Muscle of leg (tissue), 16 donors: ENCODE measurements at places on chromosomes 2 and 18. TPM values are rescaled to one million over a fixed set of nuclear protein-coding genes. Genes with fewer than 3 reads are reported as not detected.

GRCh38 chr18:21180588-21180987, 61.4 kb upstream of the GREB1L start:
- H3K4me1 ChIP-seq = no peaks in the 10 kb centered on the region
- H3K4me3 ChIP-seq = no peak overlapping the region
- DNase-seq = no peak
- no peaks in the 10 kb centered on the region for H3K36me3 ChIP-seq

DNA sequence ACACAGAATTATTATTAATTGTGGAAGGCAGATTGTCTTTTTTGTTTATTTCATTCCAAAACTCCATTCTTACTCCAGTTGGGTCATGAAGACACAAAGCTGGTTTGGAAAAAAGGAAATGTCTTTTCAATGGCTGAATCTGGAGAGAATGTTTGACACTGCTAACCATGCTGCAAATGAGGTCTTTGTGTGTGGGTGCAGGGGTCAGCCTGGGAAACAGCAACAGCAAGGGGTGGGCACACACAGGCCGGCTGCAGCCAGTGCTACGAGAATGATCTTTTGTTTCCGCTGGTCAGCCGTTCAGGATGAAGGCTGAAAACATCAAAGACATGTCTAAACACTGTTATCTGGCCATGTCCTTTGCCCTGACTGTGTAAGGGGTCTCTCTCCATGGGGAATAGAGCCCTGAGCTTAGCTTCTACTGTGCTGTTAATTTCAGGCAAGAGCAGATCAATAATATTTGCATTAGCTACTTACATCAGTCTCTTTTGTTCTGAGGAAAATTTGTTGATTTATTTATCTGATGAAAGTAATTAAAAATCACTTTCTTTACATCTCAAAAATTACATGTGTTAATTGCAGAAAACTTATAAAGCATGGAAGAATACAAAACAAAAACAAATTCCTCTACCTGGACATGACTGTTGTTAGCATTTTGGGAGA, 33.3 kb upstream of the E2F6 start:
- DNase-seq = no peak
- no peaks in the 10 kb centered on the region for H3K36me3 ChIP-seq
- H3K27ac ChIP-seq = no peak overlapping the region
- H3K27me3 ChIP-seq = no peaks in the 10 kb centered on the region
- H3K4me1 ChIP-seq = peaks cover 14% of the 10 kb centered on the region

DNA sequence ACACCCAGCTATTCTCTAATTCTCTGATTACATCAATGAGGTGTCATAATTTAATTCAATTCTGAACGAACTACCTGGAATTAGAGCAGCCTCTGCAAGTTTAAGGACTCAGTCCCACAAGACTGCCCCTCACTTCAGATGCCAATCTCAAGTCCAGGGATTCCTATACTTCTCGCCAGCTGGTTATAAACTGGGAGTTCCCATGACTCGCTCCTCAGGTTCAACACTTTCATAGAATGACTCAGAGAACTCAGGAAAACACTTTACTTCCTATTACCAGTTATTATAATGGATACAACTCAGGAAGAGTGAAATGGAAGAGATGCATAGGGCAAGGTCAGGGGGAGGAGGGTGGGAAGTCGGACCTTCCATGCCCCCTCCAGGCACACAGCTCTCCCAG, 112.3 kb upstream of the ATP5MC3 start:
- H3K36me3 ChIP-seq = no peaks in the 10 kb centered on the region
- H3K27ac ChIP-seq = no peak overlapping the region
- H3K4me3 ChIP-seq = no peak overlapping the region
- H3K4me1 ChIP-seq = no peaks in the 10 kb centered on the region

The TNFRSF11A gene
- 2.0 TPM for total RNA-seq

The NCKAP5 gene
- 4.7 TPM for total RNA-seq

The SCN3A gene
- total RNA-seq = 0.35 TPM

- no peak for DNase-seq
- no peak overlapping the region for H3K4me3 ChIP-seq
- no peaks in the 10 kb centered on the region for H3K36me3 ChIP-seq
- no peaks in the 10 kb centered on the region for H3K4me1 ChIP-seq
- no peaks in the 10 kb centered on the region for H3K27me3 ChIP-seq
Observed at GRCh38 chr2:57908736-57909161, 137.9 kb upstream of the VRK2 start.

DNA sequence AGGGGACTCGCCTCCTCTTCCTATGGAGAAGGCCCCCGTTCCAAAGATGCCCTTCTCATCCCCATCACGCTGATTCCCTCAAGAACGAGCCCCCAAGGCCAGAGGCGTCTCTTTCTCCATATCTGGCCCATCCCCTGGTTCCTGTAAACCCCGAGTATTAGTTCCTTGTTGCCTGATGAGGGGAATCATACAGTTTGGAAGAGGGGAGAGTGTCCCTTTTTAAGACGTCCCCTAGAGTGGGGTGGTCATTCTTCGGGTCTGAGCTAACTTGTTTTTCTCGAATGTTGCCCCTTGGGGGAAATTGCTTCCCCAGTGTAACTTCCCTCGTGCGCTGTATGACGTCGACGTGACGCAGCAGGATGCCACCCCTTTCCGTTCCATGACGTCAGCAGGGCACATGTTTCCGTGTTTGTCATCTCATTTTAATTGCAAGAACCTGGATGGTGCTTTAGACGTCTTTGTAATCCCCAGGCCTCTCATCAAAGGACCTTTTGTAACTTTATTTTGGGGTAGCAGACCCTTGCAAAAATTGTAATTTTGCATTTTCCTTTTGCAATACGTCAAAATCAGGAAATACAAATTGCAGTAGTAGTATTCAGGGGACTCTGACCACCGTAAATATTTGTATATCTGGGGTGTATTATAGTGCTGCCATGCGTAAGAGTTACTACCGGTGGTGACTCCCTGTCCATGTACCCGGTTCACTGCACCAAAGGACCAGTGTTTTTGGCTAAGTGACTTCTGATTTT, 569 bp downstream of the BABAM2 start:
- H3K27me3 ChIP-seq = no peaks in the 10 kb centered on the region
- peaks cover under 1% of the 10 kb centered on the region for H3K36me3 ChIP-seq

The ABCB11 gene
- 0.04 TPM for total RNA-seq

GRCh38 chr2:47616506-47616905, 166.4 kb upstream of the MSH6 start:
- no peaks in the 10 kb centered on the region for H3K36me3 ChIP-seq
- H3K4me3 ChIP-seq = no peak overlapping the region
- no peaks in the 10 kb centered on the region for H3K27me3 ChIP-seq
- H3K27ac ChIP-seq = no peak overlapping the region

The FAP gene
- total RNA-seq = 89.1 TPM

DNA sequence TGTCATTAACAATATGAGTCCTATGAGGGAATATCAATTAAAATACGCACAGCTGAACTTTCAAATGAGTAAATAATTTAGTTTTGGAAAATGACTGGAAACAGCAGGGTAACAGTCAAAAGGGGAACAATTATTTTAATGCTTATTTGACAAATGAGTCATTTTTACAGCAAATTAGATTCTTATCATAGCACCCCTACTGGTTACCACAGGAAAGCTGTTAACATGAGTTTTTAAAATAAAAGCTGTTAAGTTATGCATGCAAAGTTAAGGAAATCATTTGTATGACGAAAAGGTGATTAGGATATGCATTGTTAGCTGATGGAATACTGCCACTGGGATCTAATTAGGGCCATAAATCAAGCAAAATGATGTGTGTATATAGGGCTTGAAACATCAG, 435.1 kb upstream of the MEIS1 start:
- no peaks in the 10 kb centered on the region for H3K4me1 ChIP-seq
- no peaks in the 10 kb centered on the region for H3K36me3 ChIP-seq
- H3K27me3 ChIP-seq = no peaks in the 10 kb centered on the region
- no peak overlapping the region for H3K4me3 ChIP-seq
- no peak for DNase-seq

GRCh38 chr2:9596621-9597311, 34.0 kb downstream of the YWHAQ start:
- peaks cover 25% of the 10 kb centered on the region for H3K36me3 ChIP-seq
- H3K4me1 ChIP-seq = peaks cover 3% of the 10 kb centered on the region
- no peak for DNase-seq
- no peak overlapping the region for H3K27ac ChIP-seq
- H3K4me3 ChIP-seq = no peak overlapping the region
- no peaks in the 10 kb centered on the region for H3K27me3 ChIP-seq

- H3K27me3 ChIP-seq = no peaks in the 10 kb centered on the region
Observed at GRCh38 chr2:241156971-241157441, 6.7 kb downstream of the PPP1R7 start.

GRCh38 chr2:232866104-232866503, 4.0 kb upstream of the SNORC start:
- H3K27ac ChIP-seq = no peak overlapping the region
- H3K27me3 ChIP-seq = no peaks in the 10 kb centered on the region
- no peak overlapping the region for H3K4me3 ChIP-seq
- no peak for DNase-seq

GRCh38 chr2:181891966-181892798, 652 bp downstream of the ITPRID2 start:
- H3K4me1 ChIP-seq = no peaks in the 10 kb centered on the region
- no peaks in the 10 kb centered on the region for H3K27me3 ChIP-seq
- no peaks in the 10 kb centered on the region for H3K36me3 ChIP-seq
- H3K4me3 ChIP-seq = peak overlapping the region; percentile 91

DNA sequence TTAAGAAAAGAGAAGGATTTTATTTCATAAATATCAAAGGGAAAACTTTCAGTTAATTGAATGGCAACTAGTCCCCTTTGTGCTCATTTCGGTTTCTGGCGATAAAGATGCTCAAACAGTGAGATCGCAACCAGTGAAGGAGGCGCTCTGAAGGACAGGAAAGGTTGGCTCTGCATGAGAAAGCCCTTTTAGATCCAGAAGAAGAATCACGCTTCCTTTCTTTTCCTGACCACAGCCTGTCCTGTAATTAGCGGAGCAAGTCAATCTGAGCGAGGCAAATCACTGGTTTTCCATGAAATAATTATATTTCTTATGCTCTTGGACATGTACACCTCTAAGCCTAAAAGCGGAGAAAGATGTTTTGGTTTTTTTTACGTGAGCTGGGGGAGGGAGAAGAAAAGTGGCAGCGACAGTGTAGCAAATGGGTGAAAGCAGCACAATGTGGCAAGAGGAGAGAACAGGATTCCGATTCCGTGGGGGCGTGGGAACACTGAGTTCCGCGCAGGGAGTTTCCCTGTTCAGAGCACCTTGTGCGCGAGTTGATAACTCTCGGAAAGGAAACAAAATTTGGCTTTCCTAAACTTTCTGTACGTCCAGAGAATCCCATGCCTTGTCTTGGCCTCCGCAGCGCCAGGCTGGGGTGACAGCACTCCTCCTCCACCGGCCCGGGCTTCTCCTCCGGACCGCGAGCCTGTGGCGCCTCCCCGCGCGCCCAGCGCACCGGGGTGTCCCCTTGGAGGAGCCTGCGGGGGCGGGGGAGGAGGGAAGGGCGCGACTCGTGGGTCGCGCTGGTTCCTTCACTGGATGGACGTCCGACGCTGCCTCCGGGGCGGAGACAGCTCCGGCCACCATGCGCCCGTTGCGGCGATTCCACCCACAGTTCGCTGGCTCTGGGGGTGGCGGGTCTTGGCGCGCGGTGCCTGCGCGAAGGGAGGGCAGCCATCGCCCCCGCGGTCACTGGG, 620 bp upstream of the SLC9A2 start:
- peaks cover 36% of the 10 kb centered on the region for H3K27me3 ChIP-seq
- DNase-seq = peak; percentile 36
- H3K36me3 ChIP-seq = no peaks in the 10 kb centered on the region
- no peak overlapping the region for H3K27ac ChIP-seq
- H3K4me1 ChIP-seq = peaks cover 15% of the 10 kb centered on the region

GRCh38 chr2:120180066-120180465, 43.1 kb downstream of the TMEM185B start:
- H3K4me1 ChIP-seq = no peaks in the 10 kb centered on the region
- no peak overlapping the region for H3K27ac ChIP-seq
- no peak for DNase-seq
- H3K36me3 ChIP-seq = peaks cover 15% of the 10 kb centered on the region

- H3K36me3 ChIP-seq = no peaks in the 10 kb centered on the region
- H3K4me3 ChIP-seq = no peak overlapping the region
- peak; percentile 73 for DNase-seq
Observed at GRCh38 chr2:223041527-223042109, 10.4 kb upstream of the KCNE4 start.

The C2orf80 gene
- total RNA-seq = not detected

The IGFBP5 gene
- 461 TPM for total RNA-seq

DNA sequence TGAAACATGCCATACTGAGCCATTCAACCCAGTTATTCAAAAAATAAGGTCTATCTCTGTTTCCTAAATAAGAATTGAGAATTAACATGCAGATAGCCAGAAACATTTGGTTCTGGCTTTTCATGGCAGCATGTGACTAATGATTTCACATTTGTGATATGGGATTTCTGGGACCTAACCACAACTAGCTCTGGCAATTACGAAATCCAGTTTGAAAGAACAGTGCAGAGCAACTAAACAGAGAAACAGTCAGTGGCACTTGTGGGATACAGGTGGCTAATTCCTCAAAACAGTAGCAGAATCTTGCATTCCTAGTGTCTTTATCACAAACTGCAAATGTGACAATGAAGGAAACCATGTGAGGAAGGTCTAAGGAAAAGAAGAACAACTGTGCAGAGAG, 637.8 kb upstream of the CHAC2 start:
- no peak for DNase-seq
- no peaks in the 10 kb centered on the region for H3K36me3 ChIP-seq
- no peaks in the 10 kb centered on the region for H3K27me3 ChIP-seq
- no peak overlapping the region for H3K27ac ChIP-seq
- no peak overlapping the region for H3K4me3 ChIP-seq
- H3K4me1 ChIP-seq = no peaks in the 10 kb centered on the region

The DSG1 gene
- total RNA-seq = not detected

The VWA3B gene
- total RNA-seq = 0.13 TPM

DNA sequence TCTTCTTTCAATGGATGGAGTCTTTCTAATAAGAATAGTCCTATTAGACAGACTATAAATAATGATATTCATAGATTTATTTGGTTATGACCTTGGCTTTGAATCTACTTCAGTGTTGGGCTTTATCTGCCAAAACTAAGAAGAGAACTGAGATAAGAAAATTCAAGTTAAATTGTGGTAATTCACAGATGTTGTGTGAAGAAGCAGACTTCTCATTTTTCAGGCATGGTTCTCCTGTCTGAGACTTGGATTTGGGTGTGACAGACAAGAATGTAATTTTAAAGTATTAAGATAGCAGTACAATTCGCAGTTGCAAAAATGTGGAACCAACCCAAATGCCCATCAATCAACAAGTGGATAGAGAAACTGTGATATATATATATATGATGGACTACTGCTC, 124.7 kb downstream of the QPCT start:
- H3K4me3 ChIP-seq = no peak overlapping the region
- no peak overlapping the region for H3K27ac ChIP-seq
- no peaks in the 10 kb centered on the region for H3K4me1 ChIP-seq
- DNase-seq = no peak

GRCh38 chr2:82964341-82964740, 1494.7 kb downstream of the SUCLG1 start:
- H3K4me3 ChIP-seq = no peak overlapping the region
- no peaks in the 10 kb centered on the region for H3K27me3 ChIP-seq
- H3K36me3 ChIP-seq = no peaks in the 10 kb centered on the region
- no peak overlapping the region for H3K27ac ChIP-seq
- H3K4me1 ChIP-seq = no peaks in the 10 kb centered on the region
- no peak for DNase-seq

The TCF23 gene
- total RNA-seq = 0.35 TPM
